ENCODE measurements at places on chromosomes 12 and 14. TPM values are rescaled to one million over a fixed set of nuclear protein-coding genes. Genes with fewer than 3 reads are reported as not detected.

IL26 gene
- total RNA-seq = not detected

SSTR1 gene
- total RNA-seq = 9.2 TPM

SOS2 gene
- 30.3 TPM for total RNA-seq

SLCO1C1 gene
- total RNA-seq = 0.96 TPM

MGP gene
- 472 TPM for total RNA-seq

PPP1R1A gene
- total RNA-seq = not detected

RPS6KL1 gene
- total RNA-seq = 5.1 TPM

- no peak overlapping the region for H3K27ac ChIP-seq
- peaks cover 26% of the 10 kb centered on the region for H3K36me3 ChIP-seq
- peaks cover 6% of the 10 kb centered on the region for H3K4me1 ChIP-seq
Measured at GRCh38 chr12:95096378-95096777, 23.0 kb upstream of the NR2C1 start.

DNA sequence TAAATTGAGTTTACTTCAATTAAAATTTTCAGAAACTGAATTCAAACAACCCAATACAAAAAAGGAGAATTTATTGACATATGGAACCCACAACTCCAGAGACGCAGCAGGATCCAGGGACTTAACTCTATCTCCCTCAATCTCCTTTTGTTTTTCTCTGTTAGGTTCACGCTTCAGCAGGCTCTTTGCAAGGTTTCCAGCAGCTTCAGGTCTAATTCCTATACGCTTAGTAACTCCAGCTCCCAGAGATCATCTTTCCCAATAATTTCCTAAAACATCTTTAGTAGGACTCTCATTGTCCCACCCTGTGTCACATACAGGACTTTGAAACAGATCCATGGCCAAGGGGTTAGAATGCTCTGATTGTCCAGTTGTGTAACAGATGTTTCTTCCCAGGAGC, 175.2 kb downstream of the RMST start:
- no peaks in the 10 kb centered on the region for H3K27me3 ChIP-seq
- H3K36me3 ChIP-seq = no peaks in the 10 kb centered on the region
- H3K4me3 ChIP-seq = no peak overlapping the region
- no peak for DNase-seq

DNA sequence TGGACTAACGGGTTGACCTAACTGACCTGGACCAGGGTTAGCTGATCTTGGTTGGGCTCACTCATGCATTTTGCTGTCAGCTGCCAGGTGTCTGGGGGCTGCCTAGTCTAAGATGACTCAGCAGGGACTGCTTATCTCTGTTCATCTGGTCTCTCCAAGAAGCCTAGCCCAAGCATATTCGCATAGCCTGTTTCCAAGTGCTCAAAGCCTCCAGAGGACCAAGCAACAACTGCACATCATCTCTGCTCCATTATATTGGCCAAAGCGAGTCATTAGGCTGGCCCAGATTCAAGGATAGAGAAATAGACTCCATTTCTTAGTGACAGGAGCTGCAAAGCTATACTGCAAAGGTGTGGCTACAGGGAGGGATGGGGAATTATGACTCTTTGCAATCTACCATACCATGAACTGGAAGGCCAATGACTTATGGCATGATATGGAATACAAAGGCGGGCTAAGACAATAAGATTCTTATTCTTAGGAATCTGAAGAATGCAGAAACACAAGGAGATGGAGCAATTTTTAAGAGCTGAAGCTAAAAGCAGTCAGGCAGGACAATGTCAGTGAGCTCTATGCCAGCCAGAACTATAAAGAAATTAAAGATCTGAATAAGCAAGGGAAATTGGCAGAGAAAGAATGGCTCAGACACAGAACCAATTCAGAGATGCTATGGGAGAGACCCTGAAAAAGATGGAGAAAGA, 194.6 kb upstream of the FSCB start:
- no peak overlapping the region for H3K4me3 ChIP-seq
- H3K27me3 ChIP-seq = no peaks in the 10 kb centered on the region
- no peaks in the 10 kb centered on the region for H3K36me3 ChIP-seq
- H3K27ac ChIP-seq = no peak overlapping the region
- no peak for DNase-seq

DNA sequence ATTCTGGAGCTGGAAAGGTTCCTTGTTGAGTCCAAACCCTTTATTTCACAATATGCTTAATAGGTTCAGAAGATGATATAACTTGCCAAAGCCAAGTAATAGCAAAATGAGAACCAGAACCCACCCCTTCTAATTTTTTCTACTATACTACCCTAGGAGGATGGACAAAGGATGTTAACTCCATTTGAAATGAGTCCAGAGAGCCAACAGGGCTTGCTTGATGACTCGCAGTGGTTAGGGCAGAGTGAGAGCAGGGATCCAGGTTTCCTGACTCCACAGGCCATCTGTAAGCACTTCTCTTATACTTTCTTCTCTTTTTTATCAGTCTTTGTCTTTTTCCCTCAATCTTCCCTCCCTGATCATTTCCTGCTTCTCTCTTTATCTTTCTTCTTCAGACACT, 668.1 kb downstream of the MED13L start:
- H3K36me3 ChIP-seq = no peaks in the 10 kb centered on the region
- H3K4me3 ChIP-seq = no peak overlapping the region
- no peaks in the 10 kb centered on the region for H3K4me1 ChIP-seq
- H3K27ac ChIP-seq = no peak overlapping the region

- no peaks in the 10 kb centered on the region for H3K36me3 ChIP-seq
- no peaks in the 10 kb centered on the region for H3K27me3 ChIP-seq
- no peak for DNase-seq
- H3K4me1 ChIP-seq = peaks cover 21% of the 10 kb centered on the region
Measured at GRCh38 chr12:2264651-2265232, 212.0 kb downstream of the CACNA1C start.

- H3K4me3 ChIP-seq = no peak overlapping the region
- H3K27ac ChIP-seq = no peak overlapping the region
- no peaks in the 10 kb centered on the region for H3K36me3 ChIP-seq
- no peaks in the 10 kb centered on the region for H3K27me3 ChIP-seq
Measured at GRCh38 chr12:95718006-95718431, 72.5 kb downstream of the NTN4 start.

- H3K36me3 ChIP-seq = no peaks in the 10 kb centered on the region
- no peak for DNase-seq
- no peak overlapping the region for H3K27ac ChIP-seq
- no peak overlapping the region for H3K4me3 ChIP-seq
Measured at GRCh38 chr14:54918427-54918826, 15.8 kb upstream of the GCH1 start.

DNA sequence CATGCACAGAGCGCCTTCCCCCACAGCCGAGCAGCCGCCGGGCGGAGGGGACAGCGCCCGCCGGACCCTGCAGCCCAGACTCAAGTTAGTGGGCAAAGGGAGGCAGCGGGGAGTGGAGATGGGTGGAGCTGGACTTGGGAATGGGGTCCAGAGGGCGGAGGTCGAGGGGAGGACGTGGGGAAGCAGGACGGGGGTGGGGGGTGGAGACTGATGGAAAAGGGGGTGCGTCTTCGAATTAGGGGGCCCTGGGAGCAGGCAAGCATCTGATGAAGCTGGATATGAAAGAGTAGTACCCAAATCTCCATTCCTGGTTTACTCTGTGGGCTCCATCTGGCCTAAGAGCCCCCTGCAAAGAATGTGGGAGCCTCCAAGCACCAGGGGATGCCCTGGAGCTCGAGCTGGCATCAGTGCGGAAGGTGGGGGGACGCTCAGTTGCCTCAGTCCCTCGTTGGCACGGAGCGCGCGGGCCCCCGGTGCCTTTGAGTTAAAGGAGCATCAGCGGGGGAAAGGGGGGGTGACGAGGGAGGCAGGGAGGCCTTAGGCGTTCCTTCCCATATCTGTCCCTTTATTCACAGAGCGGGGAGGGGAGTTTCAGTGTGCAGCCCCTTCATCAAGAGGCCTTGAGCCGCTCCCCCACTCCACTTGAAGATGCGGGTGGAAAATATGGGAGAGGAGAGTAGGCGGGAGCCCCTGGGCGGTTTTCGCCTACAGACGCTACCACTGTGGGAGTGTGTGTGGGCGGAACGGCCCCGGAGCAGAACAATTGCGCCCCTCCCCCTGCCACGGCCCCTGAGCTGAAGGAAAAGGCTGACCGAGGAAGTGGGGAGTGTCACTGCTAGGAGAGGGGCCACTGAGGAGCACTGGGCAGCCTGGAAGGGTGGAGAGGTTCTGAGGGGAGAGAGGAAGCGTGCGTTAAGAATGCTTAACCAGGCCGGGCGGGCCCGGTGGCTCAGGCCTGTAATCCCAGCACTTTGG, 644 bp downstream of the NAB2 start:
- H3K4me1 ChIP-seq = peaks cover 46% of the 10 kb centered on the region
- peak; percentile 91 for DNase-seq
- no peaks in the 10 kb centered on the region for H3K27me3 ChIP-seq

GRCh38 chr14:56217380-56218045, 99.3 kb downstream of the PELI2 start:
- no peak overlapping the region for H3K27ac ChIP-seq
- H3K4me1 ChIP-seq = peaks cover 49% of the 10 kb centered on the region
- H3K27me3 ChIP-seq = no peaks in the 10 kb centered on the region
- H3K36me3 ChIP-seq = no peaks in the 10 kb centered on the region

- no peak overlapping the region for H3K27ac ChIP-seq
- no peak for DNase-seq
- H3K4me3 ChIP-seq = no peak overlapping the region
Measured at GRCh38 chr12:32273712-32274111, 125.6 kb upstream of the FGD4 start.

DNA sequence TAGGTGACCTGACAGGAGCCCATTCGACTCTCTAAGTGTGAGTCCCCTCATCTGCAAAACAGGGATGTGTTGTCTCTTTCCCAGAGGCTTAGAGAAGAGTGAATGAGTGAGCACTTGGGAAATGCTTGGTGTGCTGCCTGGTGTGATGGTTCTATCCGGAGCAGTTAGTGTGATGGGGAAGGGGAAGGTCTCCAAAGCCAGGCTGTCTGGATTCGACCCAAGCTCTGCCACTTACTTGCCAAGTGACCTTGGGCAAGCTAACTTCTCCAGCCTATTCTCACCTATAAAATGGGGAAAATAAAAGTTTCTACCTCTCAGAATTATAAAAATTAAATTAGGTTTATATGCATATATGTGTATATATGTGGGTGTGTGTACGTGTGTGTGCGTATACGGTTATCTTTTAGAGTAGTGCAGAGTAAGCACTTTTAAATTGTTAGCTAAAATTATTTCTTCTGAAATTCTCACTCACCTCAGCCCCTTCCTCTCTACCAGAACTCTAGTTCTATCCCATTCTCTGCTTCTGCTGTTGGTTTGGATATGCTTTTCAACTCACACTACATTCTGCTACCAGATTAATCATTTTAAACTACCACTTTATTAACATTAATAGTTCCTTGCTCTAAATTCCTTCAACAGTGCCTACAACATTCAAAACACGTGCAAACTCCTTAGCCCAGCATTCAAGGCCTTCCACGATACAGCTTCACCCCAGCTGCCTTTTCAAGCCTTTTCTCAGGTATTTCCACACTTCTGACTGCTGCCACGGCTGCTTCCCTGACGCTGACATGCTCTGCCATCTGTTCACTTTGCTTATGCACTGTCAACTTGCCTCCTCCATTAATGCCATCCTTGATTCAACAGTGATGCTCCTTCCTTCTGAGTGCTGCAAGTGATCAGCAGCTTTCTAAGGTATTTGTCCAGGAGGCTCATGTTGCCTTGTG, 55.3 kb downstream of the DICER1 start:
- no peaks in the 10 kb centered on the region for H3K27me3 ChIP-seq
- H3K4me1 ChIP-seq = peaks cover 8% of the 10 kb centered on the region
- H3K4me3 ChIP-seq = no peak overlapping the region
- no peak overlapping the region for H3K27ac ChIP-seq
- DNase-seq = no peak
- peaks cover 68% of the 10 kb centered on the region for H3K36me3 ChIP-seq

DNA sequence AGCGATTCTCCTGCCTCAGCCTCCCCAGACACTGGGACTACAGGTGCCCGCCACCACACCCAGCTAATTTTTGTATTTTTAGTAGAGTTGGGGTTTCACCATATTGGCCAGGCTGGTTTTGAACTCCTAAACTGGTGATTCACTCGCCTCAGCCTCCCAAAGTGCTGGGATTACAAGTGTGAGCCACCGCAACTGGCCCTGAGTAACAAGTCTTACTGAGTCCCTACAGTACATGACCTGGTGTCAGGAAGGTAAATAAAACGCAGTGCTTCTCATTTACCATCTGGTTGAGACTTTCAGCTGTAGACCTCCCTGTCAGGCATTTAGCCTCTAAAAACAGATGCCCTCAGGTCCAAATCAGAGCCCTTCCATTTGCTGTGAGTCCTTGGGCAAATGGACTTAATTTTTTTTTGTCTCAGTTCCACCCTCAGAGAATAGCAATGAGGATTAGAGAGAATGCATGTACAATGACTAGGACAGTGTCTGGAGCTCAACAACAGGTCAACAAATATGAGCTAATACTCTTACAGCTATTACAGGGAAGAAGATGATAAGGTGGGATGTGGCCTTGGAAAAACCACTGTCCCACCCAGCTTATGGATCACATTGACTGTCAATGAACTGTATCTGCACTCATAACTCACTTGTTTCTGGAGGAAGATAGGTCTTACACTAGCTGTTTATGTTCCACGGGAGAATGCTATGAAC, 70.5 kb downstream of the PHLDA1 start:
- no peaks in the 10 kb centered on the region for H3K27me3 ChIP-seq
- H3K4me3 ChIP-seq = no peak overlapping the region
- H3K36me3 ChIP-seq = no peaks in the 10 kb centered on the region
- H3K4me1 ChIP-seq = peaks cover 18% of the 10 kb centered on the region
- no peak overlapping the region for H3K27ac ChIP-seq
- no peak for DNase-seq

GRCh38 chr14:34650786-34651584, 21.0 kb upstream of the SNX6 start:
- no peaks in the 10 kb centered on the region for H3K36me3 ChIP-seq
- H3K27ac ChIP-seq = no peak overlapping the region
- H3K4me3 ChIP-seq = no peak overlapping the region
- no peaks in the 10 kb centered on the region for H3K4me1 ChIP-seq
- H3K27me3 ChIP-seq = no peaks in the 10 kb centered on the region
- DNase-seq = no peak

DNA sequence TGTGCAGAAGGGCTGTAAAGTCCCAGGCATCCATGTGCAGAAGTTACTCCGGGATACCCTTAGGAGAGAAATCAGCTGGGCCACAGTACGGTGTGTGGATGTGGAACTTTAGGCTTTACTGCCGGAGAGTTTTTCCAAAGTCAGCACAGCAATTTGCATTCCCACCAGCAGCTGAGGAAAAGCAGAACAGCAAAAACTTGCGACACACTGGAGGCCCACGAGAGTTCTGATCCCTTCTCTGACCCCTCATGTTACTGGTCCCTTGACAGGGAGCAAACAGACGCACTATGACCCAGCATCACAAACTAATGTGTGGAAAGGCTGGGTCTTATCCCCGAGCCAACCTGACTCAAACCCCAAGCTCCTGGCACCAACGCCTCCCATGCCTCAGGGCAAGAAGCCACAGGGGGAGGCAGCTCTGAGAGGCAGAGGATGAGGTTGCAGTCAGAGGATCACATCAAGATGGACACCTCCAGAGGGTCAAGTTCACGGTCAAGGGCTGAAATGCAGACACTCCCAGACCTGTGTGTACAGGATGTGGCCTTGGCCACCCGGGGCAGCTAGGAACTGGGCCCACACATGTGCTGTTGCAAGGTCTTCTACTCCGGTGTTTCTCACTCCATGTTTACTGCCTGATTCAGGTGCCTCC, 38.6 kb downstream of the CCDC88C start:
- no peak overlapping the region for H3K27ac ChIP-seq
- no peaks in the 10 kb centered on the region for H3K36me3 ChIP-seq
- no peak overlapping the region for H3K4me3 ChIP-seq
- no peak for DNase-seq
- H3K27me3 ChIP-seq = no peaks in the 10 kb centered on the region

GRCh38 chr12:53533471-53533870, 26.2 kb upstream of the NPFF start:
- H3K4me1 ChIP-seq = no peaks in the 10 kb centered on the region
- DNase-seq = no peak
- H3K4me3 ChIP-seq = no peak overlapping the region
- no peaks in the 10 kb centered on the region for H3K27me3 ChIP-seq
- H3K36me3 ChIP-seq = peaks cover 93% of the 10 kb centered on the region

Data from upper lobe of right lung (tissue), 1 donor.